NCI-H1092 treated with DMSO at 0.1 percent for 48 hours (cell line): ENCODE measurements at places on chromosomes 5 and 9.

DNA sequence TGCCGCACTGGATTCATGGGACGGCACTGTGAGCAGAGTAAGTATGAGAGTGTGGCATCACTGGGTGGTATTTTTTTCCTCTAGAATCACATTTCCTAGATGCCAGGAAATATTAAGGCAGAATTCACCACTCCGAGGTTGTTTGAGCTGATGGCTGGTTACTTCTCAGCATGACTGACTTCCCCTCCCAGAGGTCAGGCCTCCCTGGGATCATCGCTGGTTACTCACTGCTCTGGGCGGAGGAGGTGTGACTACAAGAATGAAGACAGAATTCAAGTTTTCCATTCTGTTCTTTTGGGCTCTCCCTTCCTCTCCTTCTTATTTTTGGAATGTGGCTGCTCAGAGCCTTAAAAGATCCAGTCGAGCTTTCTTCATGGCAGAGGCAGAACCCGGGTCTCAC lies 76.6 kb upstream of the PRRC1 start:
- no peak for DNase-seq

DNA sequence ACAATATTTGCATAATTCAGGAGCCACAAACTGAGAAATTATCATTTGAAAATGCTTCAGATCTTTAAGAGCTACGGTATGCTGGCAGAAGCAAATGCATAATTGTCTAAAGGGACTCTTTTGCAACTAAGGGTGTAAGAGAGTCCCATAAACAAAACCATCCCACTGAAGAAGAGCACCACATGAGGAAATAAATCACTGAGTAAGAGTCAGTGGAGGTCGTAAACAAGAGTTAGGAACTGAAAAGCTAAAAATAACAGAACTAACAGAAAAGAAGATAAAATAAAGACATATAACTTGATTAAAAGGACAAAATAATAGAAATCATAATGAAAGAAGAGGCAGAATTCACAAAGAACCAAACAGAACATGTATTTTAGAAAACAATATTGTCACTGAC lies 3.5 kb upstream of the SMC2 start:
- DNase-seq: peak; percentile 71

GRCh38 chr5:161847447-161847846 lies 473 bp upstream of the GABRA1 start:
- no peak for DNase-seq

DNA sequence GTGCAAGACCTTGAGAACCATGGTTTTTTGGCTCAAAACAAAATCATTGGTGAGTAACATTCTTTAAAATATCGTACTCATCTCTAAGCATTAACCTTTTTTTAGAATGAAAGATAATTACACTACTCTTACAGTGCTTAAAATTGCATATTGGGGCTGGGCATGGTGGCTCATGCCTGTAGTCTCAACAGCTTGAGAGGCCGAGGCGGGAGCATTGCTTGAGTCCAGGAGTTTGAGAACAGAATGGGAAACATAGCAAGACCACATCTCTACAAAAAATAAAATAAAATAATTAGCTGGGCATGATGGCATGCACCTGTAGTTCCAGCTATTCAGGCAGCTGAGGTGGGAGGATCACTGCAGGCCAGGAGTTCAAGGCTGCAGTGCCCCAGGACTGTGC lies 2.9 kb upstream of the RECK start:
- DNase-seq: no peak

GRCh38 chr5:149981206-149981605 lies 19.2 kb downstream of the TIGD6 start:
- DNase-seq: no peak

DNA sequence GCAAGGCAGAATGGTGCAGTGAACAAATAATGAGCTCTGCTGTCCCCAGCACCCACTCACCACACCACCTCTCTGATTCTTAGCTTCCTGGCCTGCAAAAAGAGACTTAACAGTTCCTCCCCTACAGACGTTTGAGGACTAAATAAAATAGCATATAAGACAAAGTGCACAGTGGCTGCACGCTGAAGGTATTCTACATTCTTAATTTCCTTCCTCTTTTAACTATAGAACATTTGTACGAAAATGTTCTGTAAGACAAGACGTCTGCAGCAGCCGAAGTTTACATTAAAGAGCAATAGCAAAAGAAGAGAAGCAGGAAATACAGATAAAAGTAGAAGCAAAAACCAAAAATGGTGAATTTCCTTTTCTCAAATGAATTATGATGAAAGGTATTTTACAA lies 15.7 kb downstream of the FBN2 start:
- DNase-seq: no peak

DNA sequence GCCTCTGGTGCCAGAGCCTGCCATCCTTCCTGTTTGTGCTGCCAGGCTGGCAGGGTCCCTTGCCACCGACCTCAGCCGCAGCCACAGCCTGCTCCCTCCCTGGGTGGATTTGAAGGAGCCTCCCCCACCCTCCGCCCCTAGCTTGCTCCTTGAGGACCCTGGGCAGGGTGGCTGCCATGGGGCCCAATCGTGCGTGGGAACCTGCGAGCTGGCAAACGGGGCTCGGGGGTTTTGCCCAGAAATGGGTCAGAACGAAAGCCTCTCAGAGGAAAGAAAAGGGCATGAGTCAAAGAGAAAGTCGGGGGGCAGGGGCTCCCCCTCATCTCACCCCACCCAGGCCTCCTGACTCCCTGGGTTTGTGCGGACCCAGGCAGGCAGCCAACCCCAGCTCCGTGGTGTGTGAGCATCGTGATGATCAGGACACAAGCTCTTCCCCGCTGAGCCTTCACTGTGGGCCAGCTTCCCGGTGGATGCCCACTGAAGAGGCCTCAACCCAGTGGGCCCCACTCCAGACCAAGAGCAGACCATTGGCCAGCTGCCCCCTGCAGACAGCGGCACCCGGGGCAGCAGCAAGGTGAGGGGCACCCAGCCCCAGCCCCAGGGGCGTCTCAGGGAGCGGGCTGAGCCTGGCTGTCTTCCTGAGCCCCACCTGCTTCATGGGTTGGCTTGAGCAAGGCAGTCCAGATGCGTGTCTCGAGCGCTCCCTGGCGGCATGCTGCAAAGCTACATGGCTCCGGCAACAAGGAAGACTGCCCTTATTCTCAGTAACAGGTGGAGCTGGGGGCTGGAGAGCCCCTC lies 3.0 kb upstream of the FUT7 start:
- DNase-seq: peak; percentile 91

GRCh38 chr5:55599148-55600050 lies 64.6 kb upstream of the PLPP1 start:
- no peak for DNase-seq
